Substantia nigra (tissue), 51 donors: ENCODE measurements at places on chromosomes 5 and 9.

- DNase-seq: no peak
These were observed 489.1 kb downstream of the CDH18 start for GRCh38 chr5:19498852-19499251.

GRCh38 chr5:90170261-90170660, 239.3 kb downstream of the CETN3 start:
- no peak for DNase-seq

DNA sequence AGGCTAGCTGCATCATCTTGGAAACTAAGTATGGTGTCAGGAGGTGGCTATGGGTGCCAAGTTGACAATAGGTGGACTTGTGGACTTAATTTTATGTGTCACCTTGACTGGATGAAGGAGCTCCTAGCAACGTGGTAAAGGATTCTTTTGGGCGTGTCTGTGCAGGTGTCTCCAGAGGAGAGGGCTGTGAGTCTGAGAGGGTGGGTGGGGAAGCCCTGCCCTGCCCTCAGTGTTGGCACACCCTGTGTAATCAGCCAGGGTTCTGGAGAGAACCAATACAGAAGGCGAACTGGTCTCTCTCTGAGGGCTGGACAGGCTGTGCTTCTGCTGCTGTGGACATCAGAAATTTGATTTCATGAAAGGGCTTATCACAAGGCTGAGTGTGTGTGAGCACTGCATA, 61.0 kb downstream of the GTF3C4 start:
- no peak for DNase-seq

- no peak for DNase-seq
These were observed 407.4 kb upstream of the SEMA6A start for GRCh38 chr5:116982035-116982434.

- DNase-seq: no peak
These were observed 59.0 kb upstream of the C9orf72 start for GRCh38 chr9:27632254-27632653.

DNA sequence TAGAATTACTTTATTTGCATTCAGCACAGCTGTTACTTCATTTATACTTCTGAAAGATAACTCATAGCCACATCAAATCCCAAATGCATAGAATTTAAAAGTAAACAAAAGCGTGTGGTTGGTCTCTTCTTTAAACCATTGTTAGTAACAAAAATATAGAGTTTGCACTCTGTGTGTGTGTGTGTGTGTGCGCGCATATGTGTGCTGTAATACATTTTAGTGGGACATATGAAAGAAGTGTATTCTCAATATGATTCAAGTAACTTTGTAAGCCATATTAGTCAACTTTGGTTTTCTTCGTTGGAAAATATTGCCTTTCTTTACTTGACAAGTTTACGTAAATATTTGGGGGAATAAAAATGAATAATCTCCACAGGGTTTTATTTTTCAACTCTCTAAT, 106.1 kb upstream of the PRRC1 start:
- DNase-seq: no peak

- DNase-seq: no peak
These were observed 70.3 kb upstream of the ZFR start for GRCh38 chr5:32514806-32515205.

DNA sequence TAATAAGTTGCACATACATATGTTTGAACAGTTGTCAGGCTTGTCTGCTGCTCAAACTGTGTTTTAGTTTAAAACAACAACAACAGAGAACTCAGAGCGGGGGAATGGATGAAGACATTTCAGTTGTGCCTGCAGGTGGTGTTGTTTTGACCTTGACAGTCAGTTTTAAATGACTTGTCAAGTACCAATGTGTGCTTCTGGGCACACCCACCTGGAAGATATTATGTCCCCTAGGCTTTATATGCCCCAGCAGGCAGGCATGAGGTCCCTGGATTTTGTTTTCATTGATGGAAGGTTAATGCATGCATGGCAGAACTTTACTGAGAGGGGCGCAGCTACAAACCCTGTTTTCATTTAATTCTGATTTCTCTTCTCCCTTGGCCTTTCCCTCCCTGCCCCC, 84.6 kb downstream of the AOPEP start:
- no peak for DNase-seq

DNA sequence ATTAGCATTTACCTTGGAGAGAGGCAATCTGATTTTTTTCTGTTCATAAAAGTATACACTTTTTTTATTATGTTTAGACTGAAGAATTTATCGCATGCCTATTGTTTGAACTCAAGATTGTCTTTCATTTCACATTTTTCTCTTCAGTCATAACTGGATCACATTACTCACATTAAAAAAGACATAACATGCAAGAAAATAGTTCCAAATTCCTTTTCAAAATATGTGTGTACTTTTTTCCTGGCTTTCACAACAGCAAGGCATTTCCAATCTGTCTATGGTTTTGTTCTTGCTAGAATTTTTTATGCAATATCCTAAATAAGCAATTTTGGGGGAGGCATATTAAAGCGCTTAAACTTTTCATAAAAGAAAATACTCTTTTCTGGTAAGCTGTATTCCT, 21.2 kb downstream of the FTMT start:
- no peak for DNase-seq

DNA sequence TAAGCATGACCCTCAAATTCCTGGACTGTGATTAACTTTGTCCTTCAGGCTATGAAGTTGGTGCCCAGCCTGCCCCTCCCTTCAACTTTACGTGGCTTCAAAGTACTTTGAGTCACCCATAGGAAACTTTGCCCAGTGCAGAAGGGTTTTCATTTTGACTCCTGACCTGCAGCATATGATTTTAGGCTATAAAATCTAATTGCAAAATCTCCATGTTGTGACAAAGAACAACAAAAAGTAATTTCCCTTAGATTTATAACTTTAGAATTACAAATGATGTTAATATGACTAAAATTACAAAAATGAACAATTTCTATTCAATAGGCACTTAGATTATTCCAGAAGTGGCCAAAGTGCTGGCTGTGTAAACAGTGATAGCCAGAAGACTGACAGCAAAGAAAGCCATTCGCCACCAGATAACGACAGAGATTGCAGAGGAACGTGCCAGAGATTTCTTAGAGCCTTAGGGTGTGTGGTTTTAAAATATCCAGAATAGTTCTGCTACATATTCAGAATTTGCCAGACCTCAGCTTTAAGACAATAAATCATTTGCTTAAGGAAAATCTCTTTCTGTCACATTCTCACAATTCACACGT, 197.4 kb downstream of the SEMA5A start:
- DNase-seq: no peak

DNA sequence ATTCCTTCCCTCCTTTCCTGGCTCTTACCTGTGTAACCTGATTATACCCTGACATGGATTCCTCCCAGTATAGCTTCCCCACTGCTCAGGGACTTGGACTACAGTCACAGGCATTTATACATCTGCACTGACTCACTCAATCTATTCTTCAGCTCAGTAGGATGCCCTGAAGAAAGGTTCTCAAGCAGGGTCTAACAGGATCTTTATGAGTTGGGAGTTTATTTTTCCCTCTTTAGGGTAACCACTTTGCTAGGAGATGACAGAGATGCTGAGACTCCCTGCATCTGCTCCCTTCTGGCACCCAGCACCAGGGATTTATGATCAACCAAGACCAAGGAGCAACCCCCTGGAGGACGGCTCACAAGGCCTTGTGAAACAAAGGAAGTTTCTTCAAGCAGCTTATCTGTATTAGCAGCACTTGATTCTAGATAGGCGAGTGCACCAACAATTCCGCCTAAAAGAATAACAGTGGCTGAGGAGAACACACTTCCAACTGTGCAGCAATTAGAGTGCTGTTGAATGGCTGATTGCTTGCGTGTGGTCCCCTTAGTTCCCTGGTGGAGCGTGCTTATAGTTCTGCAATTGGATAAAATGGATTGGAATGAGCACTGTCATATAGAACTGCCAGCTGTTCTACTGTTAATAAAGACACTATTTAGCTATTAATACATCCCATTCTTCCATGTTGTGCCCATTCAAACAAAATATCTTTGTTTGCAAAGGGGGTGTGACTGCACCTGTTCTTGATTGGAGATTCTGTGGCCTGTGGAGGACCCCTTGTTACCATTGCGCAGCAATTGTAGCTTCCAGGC, 482.6 kb downstream of the ZNF608 start:
- peak; percentile 18 for DNase-seq

- no peak for DNase-seq
These were observed 10.6 kb upstream of the GRIN1 start for GRCh38 chr9:137128158-137128861.

GRCh38 chr5:171155621-171156020, 153.4 kb upstream of the TLX3 start:
- no peak for DNase-seq

- DNase-seq: no peak
These were observed 31.0 kb upstream of the C9orf40 start for GRCh38 chr9:74983709-74984108.

- DNase-seq: no peak
These were observed 928.3 kb downstream of the NR2F1-AS1 start for GRCh38 chr5:92652756-92653155.

DNA sequence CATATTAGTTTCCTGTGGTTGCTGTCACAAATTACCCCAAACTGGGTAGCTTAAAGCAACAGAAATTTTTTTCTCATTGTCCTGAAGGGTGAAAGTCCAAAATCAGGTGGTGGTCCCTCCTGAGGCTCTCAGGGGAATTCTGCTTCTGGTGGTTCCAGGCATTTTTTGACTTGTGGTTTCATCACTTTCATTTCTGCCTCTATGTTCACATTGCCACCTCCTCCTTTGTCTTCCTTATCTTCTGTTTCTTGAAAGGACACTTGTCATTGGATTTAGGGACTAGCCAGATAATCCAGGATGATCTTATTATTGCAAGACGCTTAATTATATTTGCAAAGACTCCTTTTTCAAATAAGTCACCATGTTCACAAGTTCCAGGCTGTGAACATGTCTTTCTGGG, 43.2 kb downstream of the KCNMB1 start:
- DNase-seq: no peak

GRCh38 chr5:139575751-139576150, 14.6 kb downstream of the UBE2D2 start:
- DNase-seq: no peak

DNA sequence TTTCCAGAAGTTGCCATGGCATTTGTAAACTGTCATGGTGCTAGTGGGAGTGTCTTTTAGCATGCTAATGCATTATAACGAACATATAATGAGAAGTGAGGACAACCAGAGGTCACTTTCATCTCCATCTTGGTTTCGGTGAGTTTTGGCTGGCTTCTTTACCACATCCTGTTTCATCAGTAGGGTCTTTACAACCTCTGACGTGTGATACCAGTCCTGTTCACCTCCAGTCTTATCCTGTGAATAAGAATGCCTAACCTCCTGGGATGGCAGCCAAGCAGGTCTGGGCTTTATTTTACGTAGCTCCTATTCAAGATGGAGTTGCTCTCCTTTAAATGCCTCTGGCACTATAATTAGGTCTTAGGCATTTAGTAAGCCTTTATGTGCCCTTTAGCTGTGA, 20.4 kb upstream of the RFK start:
- DNase-seq: no peak

DNA sequence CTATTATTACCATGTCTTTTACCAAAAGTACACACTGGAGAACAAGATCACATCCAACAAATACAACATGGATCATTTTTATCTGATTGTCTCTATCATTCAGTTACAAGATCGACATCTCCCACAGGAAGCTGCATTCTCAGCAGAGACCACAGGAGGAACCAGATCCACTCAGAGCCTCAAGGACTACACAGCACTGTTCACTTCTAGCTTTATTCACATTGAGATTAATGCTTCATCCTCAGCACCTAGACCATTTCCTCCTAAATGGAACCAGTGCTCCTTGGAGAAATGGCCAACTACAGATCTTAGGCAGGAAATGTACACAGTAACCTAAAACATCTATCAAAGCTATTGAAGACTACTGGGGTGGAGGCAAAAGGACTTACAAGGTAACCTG, 13.3 kb upstream of the C5orf15 start:
- no peak for DNase-seq

DNA sequence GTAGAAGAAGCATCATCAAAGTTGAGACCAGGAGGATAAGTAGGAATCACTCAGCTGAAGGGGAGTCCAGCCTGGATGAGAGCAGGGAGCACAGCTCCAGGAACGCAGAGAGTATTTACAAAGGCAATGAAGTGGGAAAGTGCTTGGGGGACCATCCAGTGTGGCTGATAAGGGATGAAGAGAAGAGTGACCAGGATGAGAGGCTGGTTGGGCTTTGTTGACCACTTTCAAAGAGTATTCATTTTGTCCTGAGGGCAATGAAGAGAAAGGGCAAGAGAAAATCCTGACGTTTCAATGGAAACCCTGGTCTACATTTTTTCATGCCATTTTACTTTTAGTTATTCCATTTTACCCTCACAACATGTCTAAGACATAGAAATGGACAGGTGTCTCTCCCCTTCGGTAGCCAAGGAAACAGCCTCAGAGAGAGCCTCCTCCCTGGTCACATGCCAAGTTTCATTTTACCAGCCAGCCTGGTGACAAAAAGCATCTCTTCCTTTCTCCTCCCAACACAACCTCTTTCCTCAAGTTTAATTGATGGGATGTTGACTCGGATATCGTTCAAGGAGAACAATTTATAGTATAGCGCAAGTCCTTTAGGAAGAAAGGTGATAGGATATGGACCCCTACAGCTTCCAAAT, 492.7 kb upstream of the CLINT1 start:
- DNase-seq: no peak

GRCh38 chr5:142833517-142834449, 63.6 kb downstream of the ARHGAP26 start:
- DNase-seq: no peak

GRCh38 chr9:73441890-73442818, 290.5 kb downstream of the ANXA1 start:
- DNase-seq: no peak
